NCI-H774 (cell line): ENCODE measurements at places on chromosomes 12 and 14.

DNA sequence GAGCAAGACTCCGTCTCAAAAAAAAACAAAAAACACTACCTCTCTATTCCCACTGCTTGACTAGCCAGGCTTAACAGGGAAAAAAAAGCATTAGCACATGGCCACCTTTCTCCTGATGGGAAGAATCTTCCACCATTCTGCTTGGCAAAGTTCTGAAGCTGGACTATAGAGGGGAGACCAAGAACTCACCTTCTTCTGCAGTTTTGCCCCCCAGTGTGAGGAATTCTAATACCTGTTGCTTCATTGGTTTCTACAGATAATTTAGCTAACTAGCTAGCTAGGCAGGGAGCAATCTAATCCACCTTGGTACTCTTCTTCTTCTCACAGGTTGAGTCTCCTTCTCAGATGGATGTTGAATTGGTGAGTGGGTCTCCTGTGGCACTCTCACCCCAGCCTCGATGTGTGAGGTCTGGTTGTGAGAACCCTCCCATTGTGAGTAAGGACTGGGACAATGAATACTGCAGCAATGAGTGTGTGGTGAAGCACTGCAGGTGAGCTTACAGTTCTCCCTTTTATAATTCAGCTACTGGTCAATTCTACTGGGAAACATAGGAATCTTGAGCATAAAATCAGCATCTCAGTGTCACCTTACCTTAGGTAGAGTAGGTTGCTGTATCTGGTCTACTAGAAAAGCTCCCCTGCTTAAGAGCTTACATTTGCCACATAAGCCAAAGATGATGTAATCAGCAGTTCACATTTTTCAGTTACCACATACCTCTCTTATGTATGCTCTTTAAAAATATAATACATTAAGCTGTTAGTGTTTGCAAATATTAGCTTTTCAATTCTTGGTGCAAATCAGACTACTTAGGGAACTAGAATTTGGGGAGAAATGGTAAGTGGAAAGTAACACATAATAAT is 16.0 kb downstream of the METTL3 start:
- no peak for DNase-seq

- no peak for DNase-seq
Observed at GRCh38 chr12:20487519-20487918, 119.2 kb downstream of the PDE3A start.

DNA sequence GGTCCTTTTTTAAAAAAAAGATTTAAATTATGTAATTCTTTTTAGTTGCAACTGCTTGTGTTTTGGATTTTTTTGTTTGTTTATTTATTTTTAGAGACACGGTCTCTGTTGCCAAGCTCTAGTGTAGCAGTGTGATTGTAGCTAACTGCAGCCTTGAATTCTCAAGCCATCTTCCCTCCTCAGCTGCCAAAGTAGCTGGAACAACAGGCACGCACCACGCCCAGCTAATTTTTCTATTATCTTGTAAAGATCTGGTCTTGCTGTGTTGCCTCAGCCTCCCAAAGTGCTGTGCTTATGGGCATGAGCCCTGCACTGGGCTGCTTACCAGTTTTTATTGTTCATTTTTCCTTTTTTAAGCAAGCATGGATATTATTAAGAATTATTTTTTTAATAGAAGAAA is 10.6 kb upstream of the ART4 start:
- no peak for DNase-seq

DNA sequence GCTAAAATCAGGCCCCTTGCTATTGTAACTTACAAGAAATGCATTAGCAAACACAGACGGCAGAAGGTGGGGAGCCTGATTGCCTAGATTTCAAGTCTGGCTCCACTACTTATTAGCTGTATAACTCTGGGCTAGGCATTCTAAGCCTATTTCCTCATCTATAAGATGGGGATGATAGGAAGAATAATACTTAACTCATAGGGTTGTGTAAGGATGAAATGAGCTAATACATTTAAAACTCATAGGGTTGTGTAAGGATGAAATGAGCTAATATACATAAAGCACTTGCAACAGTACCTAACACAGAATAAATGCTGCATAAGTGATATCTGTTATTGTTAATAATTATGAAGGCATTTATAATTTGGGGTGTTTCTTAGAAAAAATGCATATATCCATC is 60.1 kb upstream of the DIO2 start:
- no peak for DNase-seq

DNA sequence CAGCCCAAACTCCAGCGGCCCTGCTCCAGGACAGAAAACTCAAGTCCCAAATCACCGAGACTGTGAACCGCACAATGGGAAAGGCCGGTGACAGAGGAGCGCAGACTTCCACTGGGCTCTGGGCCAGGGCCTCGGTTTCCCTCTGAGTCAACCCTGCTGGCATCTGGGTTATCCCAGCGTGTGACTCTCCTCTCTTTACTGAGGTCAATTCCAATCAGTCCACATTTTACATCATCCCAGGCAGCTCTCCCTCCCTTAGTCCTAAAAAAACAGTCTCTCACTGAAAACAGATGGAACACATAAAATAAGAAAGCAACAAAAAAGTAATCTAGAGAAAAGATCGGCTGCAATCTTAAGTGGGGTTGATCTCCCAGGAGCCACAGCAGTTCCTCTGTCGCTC is 36.9 kb downstream of the ITPK1 start:
- no peak for DNase-seq

GRCh38 chr14:69066396-69067171 is 86.3 kb downstream of the DCAF5 start:
- no peak for DNase-seq

- DNase-seq: no peak
Observed at GRCh38 chr12:57740656-57741412, 2.3 kb upstream of the AGAP2 start.

GRCh38 chr14:38959021-38959420 is 144.0 kb downstream of the SEC23A start:
- no peak for DNase-seq

- no peak for DNase-seq
Observed at GRCh38 chr12:38746744-38747143, 158.6 kb downstream of the CPNE8 start.

DNA sequence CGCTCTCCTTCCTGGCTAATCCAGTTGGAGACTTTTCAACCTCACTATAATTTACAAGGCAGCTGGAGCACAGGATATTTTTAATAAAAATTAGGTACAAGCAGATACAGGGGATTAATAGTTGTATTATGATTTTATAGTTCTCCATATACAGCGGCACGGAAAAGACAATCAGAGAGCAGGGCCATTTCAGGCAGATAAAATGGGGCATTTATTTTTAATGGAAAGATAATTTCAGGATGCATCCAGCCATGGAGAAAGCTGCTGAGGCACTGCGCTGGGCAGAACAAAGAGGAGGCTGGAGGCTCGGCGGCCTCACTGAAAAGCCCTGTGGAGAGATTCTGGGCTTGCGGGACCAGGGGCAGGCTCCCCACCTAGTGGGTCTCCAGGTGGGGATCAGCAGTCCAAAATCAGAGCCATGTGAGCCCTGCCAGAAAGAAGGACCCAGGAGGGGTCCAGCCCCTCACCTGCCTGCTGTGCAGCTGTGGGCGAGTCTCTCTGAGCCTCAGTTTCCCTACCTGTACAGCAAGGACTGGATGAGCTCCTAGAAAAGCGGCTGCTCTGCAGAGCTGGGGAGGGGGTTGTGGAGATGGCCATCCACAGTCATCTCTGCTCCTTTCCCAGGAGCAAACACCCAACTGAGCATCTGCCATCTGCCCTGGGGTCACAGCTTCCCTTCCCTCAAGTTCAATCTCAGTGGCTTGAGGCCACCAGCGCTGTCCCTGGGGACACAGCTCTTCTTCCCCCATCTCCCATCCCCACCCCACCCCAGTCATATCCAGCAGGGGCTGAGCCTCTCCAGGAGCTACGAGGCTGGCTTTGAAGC is 23.9 kb upstream of the C14orf180 start:
- DNase-seq: no peak

- DNase-seq: peak; percentile 33
Observed at GRCh38 chr14:61475316-61475715, 153.9 kb downstream of the PRKCH start.

GRCh38 chr14:103318750-103319419 is 15.2 kb upstream of the EIF5 start:
- DNase-seq: no peak

GRCh38 chr12:4472046-4472445 is 26.4 kb upstream of the FGF6 start:
- no peak for DNase-seq
